ENCODE measurements at places on chromosomes 4 and X.
A peak's percentile ranks its signal among the peaks of the same experiment; 100 is the strongest.

DNA sequence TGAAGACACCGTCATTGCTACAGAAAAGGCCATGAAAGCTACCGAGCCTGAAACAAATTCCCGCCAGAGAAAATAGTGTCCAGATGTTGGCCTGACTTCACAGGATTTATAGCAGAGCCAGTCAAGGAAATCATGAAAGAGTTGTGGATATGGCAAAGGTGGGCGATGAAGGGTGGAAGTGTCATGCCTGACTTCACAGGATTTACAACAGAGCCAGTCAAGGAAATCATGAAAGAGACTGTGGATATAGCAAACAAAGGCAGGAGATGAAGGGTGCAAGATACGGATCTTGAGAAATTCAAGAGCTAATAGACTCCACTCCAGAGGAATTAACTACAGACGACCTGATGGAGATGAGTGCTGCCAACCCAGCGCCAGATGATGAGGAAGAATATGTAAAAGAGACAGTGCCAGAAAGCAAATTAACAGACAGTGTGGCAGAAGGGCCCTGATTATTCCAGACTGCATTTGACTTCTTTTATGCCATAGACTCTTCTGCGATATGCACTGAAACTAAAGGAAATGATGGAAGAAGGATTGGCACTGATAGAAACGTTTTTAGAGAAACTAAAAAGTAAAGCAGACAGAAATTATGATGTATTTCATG is 17.2 kb downstream of the TRMT44 start:
- no peak for DNase-seq

GRCh38 chr4:167943872-167944505 is 148.3 kb upstream of the ANXA10 start:
- DNase-seq, result no peak

DNA sequence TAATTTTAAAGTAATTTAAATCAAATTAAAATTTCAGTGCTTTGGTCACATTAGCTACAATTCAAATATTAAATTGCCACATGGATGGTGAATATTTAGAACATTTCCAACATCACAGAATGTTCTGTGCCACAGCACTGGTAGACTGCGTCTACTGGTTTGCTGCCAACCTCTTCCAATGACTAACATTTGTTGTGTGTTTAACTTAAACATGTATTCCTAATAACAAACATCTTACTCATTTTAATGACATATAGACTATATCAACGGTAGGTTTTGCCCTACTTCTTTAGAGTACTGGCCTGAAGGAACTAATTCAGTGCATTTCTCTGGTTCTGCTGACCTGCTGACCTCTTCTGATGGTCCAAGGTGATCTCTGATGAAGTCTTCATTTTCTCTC is 157.6 kb downstream of the DCK start:
- no peak for DNase-seq

- DNase-seq, result no peak
Observed at GRCh38 chr4:104418286-104418685, 76.4 kb downstream of the CXXC4 start.

DNA sequence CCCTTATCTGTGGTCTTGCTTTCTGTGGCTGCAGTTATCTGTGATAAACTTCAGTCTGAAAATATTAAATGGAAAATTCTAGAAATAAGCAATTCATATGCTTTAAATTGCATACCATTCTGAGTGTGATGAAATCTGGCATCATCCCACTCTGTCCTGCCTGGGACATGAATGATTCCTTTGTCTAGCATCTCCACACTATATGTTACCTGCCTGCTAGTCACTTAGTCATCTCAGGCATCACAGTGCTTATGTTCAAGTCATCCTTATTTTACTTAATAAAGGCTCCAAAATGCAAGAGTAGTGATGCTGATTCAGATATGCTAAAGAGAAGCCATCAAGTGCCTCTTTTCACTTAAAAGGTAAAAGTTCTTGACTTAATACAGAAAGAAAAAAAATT is 14.3 kb upstream of the RAB9B start:
- DNase-seq, result no peak

- DNase-seq, result no peak
Observed at GRCh38 chrX:31603411-31604120, 531.7 kb upstream of the FTHL17 start.

DNA sequence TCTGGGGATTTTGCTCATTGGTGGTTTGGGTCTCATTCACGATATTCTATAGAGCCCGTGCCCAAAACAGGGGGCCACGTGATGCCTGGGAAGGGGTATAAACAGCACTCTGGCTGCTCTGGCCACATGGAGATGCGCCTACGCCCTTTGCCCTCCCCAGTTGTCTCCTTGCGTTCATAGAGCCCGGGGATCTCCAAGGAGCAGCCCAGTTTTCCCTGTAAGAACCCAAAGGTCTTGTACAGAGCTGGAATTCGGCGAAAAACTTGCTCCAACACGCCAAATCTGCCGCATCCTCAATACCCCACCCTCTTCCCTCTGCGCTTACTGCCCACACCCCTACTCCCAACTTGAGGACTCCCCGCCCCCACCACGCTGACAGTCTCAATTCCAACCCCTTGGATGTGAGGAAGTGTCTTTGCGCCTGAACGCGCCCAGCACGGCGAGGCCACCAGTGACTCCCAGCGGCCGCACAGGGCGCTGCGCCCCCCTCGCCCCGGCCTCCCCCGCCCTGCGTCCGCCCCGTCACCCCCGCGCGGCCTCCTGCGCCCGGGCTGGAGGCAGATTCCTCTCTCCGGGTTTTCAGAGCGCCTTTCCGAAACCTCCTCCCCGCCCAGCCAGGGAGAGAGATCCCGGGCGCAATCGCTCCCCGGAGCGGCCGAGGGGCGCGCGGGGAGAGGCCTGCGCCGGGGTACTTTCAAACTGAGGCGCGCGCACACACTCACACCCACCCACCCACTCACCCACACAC is at the start of gene NHS:
Gene NHS (plus strand): TSS at position 582 of the 748 bp plus-strand sequence. CDS start 558 bp downstream, outside the sequence.
- DNase-seq, result peak; percentile 63

DNA sequence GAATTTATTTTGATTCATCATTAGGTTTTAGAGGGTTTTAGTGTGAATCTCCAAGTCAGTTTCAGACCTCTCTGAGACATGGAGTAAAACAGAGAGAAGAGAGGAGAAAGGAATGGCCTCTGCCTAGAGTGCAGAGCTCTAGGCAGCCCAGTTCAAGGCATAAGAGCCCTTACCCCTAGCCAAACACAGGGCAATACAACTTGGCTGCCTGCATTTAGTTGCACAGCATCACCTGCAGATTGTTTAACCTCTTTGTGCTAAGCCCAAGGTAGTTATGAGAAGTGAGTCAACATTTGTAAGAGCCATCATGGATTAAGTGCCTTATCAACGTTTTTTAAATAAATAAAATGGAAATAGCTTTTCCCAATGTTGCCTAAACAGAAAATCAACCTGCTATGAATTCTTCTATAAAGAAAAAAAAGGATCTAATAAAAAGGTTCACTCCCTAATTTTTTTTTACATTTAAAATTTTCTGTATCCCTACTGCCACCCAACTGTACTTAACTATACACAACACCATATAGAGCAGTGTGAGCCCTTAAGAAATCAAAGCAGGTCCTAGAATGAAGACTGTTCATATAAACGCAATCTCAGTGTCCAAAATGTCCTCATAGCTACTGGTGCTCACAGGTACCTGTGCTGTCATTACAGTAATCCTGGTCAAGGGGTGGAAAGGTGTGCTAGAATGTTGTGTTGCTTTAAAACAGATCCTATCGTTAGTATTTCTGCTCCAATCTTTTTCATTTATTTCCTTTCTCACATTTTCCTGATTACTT is 36.0 kb downstream of the PF4 start:
- no peak for DNase-seq

- no peak for DNase-seq
Observed at GRCh38 chr4:53840643-53841042, 223.8 kb downstream of the CHIC2 start.

- no peak for DNase-seq
Observed at GRCh38 chrX:45360571-45360970, 159.9 kb upstream of the DIPK2B start.

DNA sequence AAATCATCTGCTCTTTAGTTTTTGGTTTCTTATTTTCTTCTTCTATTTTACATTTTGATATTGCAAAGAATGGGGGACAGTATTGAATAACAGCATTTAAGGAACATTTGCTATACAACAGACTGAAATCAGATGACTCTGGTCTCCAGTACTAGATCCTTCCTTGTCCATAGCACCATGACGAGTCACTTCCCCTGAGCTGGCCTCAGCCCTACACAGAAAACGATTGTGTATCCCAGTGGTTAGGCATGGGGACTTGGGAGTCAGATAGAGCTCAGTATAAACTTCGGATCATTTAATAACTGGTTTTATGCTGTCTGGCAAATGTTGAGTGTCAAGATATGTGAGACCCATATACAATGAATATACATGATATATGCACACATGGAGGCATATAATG is 44.7 kb upstream of the BEX4 start:
- no peak for DNase-seq

- DNase-seq, result no peak
Observed at GRCh38 chrX:67555578-67556203, 11.9 kb downstream of the AR start.

GRCh38 chr4:104064646-104065577 is 345.1 kb upstream of the TACR3 start:
- peak; percentile 66 for DNase-seq

- DNase-seq, result no peak
Observed at GRCh38 chr4:141119071-141119470, 14.2 kb downstream of the RNF150 start.

DNA sequence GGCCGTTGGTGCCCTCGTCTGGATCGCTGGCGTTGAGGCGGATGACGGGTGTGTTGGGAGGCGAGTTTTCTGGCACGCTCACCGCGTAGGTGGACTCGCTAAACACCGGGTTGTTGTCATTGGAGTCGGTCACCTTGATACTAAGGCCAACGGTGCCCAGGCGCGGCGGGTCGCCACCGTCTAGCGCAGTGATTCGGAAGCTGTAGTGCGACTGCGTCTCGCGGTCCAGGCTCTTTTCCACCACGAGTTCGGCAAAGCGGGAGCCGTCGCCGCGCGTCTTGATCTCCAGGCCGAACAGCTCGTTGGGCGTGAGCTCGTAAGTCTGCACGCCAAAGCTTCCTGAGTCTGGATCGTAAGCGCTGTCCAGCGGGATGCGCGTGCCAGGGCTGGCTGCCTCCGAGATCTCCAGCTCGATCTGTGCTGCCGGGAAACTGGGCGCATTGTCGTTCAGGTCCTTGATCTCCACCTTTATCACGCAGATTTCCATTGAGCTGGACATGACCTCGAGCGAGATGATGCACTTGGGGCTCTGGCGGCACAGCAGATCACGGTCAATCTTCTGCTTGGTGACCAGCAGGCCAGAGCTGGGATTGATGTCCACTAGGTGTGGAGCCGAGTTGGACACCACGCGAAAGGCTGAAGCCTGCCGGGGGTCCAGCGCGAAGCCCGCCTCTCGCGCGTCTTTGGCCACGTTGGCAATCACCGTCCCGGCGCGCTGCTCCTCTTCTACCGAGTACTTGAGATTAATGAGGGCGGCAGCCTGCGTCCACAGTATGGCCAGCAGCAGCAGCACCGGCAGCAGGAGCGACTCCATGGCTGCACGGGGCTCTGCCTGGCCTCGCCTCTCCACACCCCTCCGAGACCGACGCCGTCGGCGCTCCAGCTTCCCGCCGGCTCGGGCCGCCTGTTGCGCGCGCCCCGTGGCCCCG is 2.0 kb downstream of the PCDH19 start:
- DNase-seq, result no peak

GRCh38 chr4:10715696-10716095 is 31.1 kb upstream of the CLNK start:
- no peak for DNase-seq

DNA sequence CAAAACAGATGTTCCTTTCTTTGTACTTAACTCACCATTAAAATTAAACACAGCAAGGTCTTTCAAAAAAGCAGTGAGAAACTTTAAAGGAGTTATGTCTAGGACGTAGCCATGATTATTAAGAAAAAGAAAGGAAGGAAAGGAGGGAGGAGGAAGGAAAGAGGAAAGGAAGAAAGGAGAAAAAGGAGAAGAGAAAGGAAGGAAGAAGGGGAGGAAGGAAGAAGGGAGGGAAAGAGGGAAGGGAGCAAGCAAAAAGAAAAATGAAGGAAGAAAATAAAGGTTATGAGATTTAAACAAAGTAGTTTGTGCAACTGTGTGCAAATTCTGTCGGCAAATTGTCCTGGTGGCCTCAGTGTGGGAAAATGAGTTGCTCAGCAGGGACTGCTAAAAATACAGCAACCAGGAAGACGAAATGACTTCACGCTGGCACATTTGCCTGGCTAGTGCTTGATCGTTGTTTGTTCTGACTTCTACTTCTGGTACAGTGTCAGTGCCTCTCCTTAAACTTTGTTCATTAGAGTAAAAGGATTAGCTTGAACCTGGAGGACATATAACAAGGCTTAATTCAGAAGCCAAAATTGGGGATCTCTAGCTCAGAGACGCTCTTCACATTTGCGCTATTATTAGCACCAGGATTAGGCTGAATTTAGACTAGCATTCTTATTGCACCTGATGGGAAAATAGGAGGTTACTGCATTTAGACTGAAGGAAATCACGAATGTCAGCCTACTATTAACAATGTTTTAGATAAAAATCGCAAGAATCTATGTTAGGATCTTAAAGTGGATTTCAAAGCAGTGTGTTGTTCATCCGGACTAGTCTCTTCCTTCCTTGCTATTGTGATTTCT is 81.2 kb downstream of the DCK start:
- DNase-seq, result no peak

DNA sequence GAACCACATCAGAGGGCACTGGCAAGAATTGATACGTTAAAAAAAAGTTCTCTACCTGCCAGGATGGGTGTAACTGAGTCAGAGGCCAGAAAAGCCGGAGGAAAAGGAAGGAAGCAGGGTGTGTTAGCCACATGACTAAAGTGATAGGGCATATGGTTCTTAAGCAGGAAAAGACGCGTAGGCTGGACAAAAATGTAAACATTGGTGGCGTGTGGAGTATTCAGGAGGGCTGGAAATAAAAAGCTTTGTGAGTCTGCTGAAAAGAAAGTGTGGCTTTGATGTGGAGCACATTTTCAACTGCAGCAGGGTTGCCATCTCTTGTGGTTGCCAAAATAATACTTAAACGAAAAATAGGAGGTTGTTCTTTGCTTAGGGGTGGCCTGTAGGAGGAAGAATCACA is 186.5 kb upstream of the RPL34 start:
- DNase-seq, result no peak

Measured in NCI-H1436 (cell line).